ENCODE measurements at places on chromosomes 11 and 22.

GRCh38 chr11:112485280-112485679, 224.6 kb upstream of the PLET1 start:
- no peak for DNase-seq

DNA sequence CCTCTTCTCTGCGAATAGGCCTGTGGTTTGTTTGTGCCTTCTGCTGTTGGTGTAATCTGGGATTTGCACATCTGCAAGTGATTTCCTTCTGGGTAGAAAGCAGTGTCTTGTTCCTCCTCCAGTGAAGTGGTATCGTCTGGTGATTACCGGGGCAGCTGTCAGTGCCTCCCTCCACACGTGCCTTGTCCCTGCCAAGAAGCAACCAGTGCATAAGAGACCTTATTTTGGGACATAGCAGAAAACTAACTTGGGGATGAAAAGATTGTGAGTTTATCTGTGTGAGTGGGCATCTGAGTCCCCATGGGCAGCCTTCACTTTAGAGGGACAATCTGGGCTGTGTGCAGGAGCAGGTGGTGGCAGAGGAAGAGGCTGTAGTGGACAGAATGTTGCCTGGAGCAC, 71.5 kb upstream of the SORL1-AS1 start:
- no peak for DNase-seq

DNA sequence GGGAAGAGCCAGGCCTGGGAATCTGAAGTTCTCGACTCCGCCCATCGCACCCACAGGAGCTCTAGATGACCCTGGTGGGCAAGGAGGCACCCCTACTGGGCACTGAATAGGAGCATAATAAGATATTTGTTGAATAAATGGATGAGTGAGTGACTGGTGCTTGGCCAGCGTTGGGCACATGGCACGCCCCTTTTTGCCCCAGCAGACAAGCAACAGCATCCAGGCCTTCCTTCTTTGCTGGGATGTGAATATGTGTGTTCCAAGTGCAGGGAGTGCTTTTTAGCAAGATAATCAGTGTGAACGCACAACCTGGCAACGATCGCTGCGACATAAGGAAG, 443 bp upstream of the CELF1 start:
- no peak for DNase-seq

DNA sequence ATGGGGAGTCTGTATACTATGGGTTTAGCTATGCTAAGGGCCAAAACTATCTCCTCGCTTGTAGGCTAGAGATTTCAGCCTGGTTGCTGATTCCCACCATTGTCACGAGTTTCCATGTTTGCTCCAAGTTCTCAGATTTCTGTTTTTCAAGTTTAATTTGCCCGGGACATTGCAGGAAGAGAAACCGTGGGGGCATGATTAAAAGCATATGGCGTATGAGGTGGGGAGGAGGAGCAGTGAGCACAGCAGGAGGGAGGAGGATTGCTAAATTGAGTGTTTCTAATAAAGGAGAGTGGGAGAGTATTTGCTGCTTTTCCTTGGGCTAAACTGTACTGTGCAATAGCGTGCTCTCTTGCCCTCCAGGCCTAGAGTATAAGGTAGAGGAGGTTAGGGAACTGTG, 558.4 kb downstream of the METTL15 start:
- DNase-seq, result no peak

DNA sequence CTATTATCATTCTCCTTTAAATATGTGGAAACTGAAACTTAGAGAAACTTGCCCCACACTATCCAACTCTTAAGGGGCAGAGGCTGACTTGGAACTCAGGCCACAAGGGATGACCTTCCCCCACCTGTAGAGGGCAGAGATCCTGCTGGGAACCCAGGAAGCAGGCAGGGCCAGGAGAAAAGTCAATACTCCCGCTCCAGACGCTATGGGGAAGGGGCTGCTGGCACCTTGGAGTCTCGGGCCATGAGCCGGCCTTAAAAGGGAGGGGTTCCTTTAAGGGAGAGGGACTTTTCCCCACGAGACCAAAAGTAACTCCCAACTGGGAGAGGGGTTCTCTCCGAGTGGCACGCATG, 620 bp upstream of the ANO5 start:
- peak; percentile 44 for DNase-seq

DNA sequence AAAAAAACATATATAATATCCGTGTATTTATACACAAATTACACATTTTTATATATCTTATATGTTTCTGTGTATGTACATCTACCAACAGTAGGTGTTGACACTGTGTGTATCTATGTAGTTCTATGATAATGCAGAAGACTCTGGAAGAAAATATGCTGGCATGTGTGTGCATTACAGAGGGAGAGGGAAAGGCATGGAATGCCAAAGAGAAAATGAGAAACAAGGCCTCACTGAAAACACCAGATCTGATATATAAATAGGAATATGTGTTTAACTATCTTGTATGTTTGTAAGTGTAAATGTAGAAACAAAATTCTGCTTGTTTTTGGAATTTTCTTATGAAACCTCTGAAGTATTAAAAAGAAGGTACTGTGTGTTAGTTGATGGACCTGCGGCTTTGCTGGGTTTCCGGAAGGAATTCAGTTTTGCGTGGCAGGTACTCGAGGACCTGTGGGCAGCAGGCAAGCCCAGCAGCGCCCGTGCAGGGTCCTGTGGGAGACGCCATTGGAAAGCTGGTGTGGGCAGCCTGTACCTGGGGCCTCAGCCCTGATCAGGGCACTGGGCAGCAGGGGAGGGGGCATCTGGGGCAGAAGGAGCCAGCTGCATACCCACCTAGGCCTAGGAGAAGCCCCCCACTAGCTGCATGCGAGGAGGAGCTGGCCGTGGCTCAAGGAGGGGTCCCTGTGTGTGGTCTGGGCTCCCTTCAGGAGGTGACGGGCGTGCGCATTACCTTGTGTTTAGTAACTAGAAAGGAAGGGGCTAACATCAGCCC, 7.6 kb upstream of the TRMU start:
- no peak for DNase-seq

- no peak for DNase-seq
Measured at GRCh38 chr11:46967962-46968361, 31.4 kb downstream of the CSTPP1 start.

- DNase-seq, result no peak
Measured at GRCh38 chr22:44127356-44127755, 53.4 kb upstream of the PARVG start.

DNA sequence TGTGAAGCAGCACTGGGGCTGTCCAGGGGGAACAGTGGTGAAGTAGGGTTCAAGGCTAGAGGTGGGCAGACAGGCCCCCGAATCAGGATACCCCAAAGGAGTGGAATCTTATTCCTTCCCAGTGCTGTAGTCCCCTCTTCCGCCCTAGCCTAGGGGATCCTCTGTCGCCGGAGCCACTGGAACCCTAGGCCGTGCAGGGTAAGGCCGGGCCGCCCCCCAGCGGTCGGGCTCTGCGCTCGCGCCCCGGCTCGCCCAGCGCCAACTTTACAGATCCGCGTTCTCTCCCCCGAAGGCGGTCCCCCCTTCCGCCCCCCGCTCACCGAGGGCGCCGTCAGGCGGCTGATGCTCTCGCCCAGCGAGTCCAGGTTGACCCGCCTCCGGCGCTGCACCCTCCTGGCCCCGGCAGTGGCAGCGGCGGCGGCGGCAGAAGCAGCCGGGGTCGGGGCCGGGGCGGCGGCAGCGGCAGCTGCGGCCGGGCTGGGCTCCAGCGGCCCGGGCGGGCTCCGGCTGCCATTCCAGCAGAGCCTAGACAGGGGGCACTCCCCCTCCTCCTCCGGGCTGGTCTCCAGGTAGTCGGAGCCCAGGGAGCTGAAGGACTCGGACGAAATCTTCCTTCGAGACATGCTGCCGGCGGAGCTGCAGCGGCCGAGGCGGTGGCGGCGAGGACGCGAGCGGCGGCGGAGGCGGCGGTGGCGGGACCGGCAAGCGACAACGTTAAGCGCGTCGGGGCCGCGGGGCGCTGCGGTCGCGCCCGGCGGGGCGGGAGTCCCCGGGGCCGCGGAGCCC, 650 bp downstream of the GUCY1A2 start:
- DNase-seq, result peak; percentile 69

DNA sequence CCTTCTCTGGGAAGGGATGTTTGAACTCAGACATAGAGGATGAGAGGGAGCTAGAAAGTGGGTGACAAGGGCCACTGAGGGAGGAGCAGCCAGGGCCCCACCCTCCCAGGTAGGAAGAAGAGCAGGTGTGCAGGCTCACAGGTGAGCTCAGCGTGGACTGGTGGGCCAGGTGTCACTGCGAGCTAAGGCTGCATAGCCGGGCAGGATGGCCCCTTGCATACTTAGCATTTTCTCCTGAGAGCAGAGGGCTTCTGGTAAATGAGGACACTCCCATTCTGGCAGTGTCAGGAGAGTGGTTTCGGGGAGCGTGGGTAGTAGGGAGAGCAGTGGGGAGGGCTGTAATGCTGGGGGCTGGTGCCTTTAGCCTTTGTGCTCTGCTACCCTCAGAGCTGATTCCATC, 843.4 kb downstream of the TBC1D22A start:
- DNase-seq, result no peak

GRCh38 chr11:62805961-62806441, 761 bp upstream of the NXF1 start:
- DNase-seq, result peak; percentile 62

DNA sequence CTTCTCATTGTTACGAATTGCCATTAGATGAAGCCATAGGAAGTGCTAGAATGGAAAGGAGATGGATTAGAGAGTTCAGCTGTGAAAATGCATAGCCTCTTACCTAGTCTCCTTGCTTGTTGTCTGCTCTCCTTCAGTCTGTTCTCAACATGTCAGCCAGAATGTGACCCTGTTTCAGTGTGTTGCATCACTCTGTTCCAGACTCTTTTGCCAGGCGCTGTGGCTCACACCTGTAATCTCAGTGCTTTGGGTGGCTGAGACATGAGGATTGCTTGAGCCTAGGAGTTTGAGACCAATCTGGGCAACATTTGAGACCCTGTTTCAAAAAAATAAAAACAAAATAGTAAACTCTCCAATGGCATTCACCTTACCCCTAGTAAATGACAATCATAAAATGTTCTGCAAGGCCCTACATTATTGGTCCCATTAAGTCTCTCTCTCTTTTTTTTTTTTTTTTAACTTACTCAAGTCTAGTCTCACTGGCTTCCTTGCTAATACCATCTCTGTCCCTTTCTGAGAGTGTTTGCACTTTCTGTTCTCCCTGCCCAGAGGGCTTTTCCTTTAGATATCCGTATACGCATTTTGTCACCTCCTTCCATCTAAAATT, 39.4 kb downstream of the CYP2R1 start:
- no peak for DNase-seq

DNA sequence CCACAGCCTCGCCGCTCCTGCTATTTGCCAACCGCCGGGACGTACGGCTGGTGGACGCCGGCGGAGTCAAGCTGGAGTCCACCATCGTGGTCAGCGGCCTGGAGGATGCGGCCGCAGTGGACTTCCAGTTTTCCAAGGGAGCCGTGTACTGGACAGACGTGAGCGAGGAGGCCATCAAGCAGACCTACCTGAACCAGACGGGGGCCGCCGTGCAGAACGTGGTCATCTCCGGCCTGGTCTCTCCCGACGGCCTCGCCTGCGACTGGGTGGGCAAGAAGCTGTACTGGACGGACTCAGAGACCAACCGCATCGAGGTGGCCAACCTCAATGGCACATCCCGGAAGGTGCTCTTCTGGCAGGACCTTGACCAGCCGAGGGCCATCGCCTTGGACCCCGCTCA, 35.5 kb downstream of the LRP5 start:
- no peak for DNase-seq

DNA sequence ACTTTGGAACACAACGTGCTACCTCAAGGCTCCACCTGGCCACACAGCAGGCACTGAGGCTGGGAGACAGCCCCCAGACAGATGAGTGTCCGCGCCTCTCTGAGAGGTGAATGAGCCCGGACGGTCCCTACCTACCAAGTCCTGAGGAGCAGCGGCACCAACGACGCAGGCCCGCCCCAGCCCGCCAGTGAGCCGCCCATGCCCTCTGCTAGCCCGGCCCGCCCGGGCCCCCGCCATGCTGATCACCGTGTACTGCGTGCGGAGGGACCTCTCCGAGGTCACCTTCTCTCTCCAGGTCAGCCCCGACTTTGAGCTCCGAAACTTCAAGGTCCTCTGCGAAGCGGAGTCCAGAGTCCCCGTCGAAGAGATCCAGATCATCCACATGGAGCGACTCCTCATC, at the start of gene DDI1:
Gene DDI1 (plus strand): TSS at position 53 of the 400 bp plus-strand sequence. CDS start 183 bp downstream, at position 236.
- no peak for DNase-seq

DNA sequence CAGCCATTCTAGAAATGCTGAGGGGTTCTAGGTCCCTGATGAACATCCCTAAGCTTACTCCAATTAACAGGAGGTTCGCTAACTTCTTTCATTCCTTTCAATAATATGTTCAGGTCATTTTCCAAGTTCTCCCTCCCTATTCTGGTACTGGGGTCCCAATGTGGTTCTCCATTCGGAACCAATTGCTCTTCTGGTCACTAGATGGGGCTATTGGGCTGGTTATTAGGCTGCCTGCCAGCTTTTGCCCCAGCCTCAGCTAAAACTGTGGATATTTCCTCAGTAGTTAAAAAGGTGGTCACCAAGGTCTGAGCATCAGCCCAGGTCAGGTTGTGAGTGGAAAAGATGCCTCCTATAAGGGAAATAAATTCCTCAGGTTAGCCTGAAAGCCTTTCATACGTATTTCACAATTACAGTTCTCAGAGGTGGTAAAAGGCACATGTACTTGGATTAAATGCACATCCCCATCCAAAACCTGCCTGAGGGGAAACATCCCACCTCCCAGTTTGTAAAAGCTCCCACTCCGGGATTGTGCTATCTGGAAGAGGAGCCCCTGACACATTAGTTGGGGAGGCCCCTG, 161.1 kb upstream of the CCDC179 start:
- peak; percentile 28 for DNase-seq

DNA sequence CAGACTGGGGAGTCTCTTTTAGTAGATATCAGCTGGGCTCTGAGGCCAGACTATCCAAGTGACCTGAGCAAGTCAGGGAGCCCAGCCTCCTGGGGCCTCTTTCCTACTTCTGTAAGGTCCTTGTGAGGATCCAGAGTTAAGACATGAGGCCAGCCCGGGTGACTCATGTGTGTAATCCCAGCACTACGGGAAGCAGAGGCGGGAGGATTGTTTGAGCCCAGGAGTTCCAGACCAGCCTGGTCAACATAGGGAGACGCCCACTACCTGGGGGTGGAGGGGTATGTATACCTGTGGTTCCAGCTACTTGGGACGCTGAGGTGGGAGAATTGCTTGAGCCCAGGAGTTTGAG, 36.9 kb upstream of the POLA2 start:
- DNase-seq, result no peak

DNA sequence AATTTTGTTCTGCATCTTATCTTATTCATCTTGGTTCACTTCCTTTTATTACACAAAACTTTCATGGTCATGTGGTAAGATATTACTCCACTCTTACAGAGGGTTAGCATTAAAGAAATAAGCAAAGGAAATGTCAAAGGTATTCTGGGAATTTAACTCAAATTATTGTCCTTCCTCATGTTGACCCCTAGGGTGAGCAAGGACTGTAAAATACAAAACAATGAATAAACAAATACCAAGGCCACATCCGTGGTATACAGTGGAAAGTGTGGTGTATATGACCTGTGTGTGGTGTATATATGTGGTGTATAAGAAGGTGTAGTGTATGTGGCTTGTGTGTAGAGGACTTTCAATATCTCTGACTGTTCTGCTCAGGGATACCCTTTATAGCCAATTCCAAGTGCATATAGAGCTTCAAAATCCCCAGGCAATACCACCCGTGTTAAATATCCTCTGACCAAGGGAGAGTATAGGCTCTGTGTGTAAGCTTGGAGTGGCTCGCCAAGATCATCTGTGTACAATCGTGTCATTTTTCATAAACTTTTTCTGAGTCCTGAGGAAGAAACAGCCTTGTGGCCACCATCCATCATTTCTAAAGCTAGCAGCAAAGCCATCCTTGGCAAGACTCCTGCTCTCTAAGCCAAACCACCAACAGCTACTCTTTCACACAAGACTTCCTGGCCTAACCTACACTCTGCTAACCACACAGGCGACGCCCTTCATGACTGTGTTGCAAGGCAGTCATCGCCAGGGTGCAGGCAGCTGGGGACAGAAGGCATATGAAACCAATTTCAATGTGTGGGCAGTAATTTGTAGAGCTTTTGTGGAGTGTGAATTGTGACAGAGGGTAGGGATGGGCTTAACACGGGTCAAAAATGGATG, 548.0 kb downstream of the ETS1 start:
- no peak for DNase-seq
